PC-3 (cell line): ENCODE measurements at places on chromosomes 5 and 9. TPM values are rescaled to one million over a fixed set of nuclear protein-coding genes. Genes with fewer than 3 reads are reported as not detected.
A peak's percentile ranks its signal among the peaks of the same experiment; 100 is the strongest.

SPDL1 gene
- 29.9 and 38.8 TPM in 2 replicates for total RNA-seq

DNA sequence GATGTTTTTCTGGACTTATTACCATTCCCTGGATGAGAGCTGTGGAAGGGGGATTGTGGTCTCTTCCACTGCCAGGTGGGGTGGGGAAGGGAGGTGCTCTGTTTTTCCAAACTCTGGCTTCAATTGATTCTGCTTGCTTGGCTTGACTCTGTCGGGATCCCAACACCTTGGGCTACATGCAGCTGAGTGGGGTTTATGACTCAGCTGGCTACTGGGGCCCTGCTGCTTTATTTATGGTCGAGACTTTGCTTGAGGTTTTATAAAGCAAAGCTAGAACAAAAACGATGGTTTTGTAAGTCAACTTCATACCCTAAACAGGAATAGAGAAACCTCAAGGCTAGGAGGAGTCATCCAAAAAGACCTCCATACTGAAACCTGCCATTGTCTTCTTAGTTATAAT lies 76.3 kb downstream of the AOPEP start:
- H3K27ac ChIP-seq: no peak overlapping the region
- no peaks in the 10 kb centered on the region for H3K27me3 ChIP-seq
- no peak overlapping the region for H3K4me3 ChIP-seq

- H3K36me3 ChIP-seq: no peaks in the 10 kb centered on the region
- DNase-seq: peak; percentile 97
Measured at GRCh38 chr5:181133610-181134231, 2.8 kb upstream of the OR2V1 start.

- H3K36me3 ChIP-seq: no peaks in the 10 kb centered on the region
- no peaks in the 10 kb centered on the region for H3K27me3 ChIP-seq
- no peak overlapping the region for H3K27ac ChIP-seq
- H3K4me1 ChIP-seq: no peaks in the 10 kb centered on the region
- no peak overlapping the region for H3K4me3 ChIP-seq
Measured at GRCh38 chr5:53924392-53924791, 364.0 kb downstream of the NDUFS4 start.

DNA sequence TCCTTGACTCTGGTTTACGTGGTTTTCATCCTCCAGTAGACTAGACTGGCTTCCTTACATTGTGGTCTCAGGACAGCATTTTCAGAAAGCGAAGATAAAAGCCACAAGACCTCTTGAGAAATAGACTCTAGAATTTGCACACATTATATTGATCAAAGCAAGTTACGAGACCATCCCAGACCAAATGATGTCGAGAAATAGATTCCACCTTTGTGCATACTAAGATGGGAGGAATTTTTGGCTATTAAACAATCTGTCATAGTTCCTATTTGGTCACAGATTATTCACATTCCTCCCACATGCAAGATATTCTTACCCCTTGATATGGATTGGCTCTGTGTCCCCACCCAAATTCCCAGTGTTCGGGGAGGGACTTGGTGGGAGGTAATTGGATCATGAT lies 65.6 kb downstream of the TEX10 start:
- no peaks in the 10 kb centered on the region for H3K4me1 ChIP-seq
- no peaks in the 10 kb centered on the region for H3K27me3 ChIP-seq
- no peak overlapping the region for H3K27ac ChIP-seq
- DNase-seq: no peak
- H3K4me3 ChIP-seq: no peak overlapping the region
- H3K36me3 ChIP-seq: peaks cover 7% of the 10 kb centered on the region; the same call in 1 of the 2 replicates

DNA sequence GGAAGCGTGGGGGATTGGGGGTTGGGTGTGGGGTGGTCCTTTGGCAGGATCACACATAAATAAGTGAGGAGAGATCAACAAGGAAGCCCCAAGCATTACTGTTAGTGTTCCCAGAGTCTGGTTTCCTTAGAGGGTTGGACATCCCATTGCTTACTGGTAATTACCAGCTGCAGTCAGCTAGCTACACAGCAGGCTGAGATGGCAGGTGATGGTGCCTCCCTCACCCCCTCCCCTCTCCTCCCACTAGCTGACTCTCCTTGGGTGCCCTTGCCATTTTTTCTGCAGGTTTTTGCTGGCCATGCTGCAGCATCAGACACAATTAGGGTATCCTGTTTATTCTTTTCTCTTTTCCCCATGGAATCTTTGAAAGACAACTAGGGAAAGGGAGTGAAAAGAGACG lies 107.5 kb upstream of the TLR4 start:
- no peak overlapping the region for H3K27ac ChIP-seq
- no peaks in the 10 kb centered on the region for H3K4me1 ChIP-seq
- H3K36me3 ChIP-seq: no peaks in the 10 kb centered on the region
